ENCODE measurements at places on chromosomes 4 and X.

GRCh38 chr4:65865489-65865888, 195.2 kb upstream of the EPHA5 start:
- DNase-seq = no peak

DNA sequence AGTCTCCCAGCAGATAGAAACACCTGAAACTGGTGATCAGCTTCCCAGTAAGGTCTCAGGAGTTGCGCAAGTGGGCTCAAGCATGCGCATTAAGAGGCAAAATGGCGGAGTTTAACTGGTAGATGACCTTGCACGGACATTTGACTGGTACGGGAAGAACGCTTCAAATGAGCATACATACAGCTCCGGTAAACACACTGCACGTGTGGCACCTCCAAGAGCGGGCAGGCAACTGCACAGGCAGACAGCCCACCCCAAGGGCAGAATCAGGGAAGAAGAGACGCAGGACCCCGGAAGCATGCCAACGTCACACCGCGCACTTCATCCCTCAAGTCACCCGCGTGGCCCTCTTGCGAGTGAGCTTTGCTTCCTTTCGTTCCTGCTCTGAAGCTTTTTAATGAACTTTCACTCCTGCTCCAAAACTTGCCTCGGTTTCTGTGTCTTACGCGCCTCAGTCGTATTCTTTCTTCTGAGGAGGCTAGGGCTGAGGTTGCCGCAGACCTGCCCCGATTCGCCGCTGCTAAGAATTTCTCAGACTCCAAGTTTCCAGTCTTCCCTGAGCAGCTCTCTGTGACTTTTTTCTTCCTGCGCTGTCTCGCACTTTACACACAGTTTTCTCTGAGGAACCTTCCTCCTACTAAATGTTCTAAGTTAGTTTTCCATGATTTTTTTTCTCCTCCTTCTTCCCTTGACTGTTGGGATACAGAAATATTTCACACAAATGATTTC, 180.7 kb upstream of the ZFP42 start:
- DNase-seq = no peak

DNA sequence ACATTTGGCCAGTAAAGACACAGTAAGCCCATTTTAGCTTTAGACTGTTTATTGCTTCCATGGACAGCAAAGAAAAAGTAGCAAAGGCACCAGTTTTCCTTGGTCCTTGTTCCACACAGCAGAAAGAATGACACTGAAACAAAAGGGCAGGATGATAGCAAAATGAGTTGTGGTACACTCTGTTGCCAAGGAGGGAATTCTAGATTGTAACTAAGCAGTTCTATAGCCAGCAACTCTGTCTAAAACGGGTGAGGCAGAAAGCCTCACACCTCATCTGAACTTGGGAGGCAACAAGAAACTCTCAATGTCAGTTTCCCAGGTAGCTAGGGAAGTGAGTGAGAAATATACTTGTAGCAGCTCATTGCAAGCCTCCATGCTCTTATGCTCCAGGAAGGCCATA, 39.2 kb downstream of the BBS12 start:
- DNase-seq = no peak

DNA sequence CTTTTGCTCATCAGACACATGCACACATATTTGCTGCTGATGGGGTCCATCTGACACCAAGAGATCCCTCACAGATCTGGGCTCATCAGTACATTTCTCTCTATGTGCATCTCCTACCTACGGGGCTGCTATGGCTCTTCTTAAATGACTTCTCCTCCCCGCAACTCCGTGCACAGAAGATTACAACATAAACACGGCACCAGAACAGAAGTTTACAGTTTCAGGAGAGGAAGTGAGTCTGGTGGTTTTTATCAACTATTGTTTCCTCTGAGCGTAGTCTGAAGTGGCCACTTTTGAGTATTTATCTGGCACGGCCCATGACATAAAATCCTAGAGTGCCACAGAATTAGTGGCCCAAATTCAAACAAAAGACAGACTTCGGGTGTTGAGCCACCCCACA, 263.8 kb downstream of the PRDM5 start:
- DNase-seq = no peak

DNA sequence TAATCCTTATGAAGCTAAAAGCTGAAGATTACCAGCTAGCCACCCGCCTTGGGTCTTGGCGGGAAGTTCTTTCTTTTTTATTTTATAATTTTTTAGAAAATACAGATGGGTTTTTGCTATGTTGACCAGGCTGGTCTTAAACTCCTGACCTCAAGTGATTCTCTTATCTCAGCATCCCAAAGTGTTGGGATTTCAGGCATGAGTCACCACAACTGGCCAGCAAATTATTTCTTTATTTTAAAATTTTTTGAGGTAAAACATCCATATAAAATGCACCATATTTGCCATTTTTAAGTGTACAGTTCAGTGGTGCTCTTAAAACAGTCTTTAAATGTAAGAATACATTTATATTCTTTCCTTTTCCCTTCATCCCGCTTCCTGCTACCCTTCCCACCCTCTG, 40.6 kb upstream of the ANTXR2 start:
- DNase-seq = no peak

DNA sequence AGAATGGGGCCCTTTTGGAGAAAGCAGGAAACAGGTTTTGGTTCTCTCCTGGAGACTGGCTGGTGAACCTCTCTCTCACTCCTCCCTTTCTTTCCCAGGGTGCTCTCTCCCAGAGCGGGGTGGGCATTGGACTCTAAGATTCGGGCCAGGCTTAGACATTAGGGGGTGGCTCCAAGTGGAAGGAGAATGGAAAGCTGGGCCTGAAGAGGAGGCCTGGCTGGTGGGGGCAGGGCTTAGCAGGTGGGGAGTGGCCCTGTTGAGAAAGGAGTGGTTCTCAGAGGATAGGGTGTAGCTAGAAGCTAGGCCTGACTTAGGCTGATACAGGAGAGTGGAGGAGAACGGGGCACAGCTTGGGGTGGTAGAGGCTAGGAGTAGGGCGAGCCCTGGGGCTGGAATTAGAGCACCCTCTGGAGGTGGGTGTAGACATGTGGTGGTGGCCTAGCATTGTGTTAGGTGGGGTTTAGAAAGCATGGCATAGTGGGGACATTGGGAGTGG, 5.7 kb downstream of the PLP2 start:
- no peak for DNase-seq

DNA sequence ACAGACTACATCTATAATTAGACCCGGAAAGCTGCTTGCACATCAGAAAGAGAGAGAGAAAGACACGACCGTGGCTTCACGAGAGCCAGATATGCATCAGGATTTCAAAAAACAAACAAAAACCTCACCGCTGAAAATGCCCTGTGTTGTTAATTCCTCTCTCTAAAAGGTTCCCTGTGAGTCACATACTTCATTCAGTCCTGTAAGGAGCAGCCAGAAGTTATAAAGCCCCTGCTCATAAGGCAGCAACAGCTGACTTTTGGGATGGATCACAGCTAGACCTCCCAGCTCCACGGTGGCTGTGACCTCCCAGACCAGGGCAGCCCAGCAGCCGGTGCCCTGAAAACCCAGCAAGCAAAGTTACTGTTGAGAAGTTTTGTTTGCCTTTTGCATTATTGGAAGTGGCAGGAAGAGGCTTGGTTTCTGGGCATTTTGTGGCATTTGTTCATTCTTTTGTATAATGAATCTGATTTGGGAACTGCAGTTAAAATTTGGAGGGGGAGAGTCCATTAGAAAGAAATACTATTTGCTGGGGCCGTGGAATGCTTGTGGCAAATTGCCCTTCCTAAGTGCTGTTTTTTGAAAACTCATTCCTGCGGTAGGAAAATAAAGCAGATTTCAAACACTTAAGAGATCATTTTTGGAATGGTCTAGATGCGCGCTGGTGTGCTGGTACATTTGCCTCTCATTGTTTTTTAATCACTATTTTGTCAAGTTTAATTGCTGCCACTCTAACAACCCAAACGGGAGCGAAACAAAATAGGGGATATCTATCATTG, 520.4 kb downstream of the BCOR start:
- no peak for DNase-seq

GRCh38 chrX:118181030-118181429, 64.4 kb upstream of the KLHL13 start:
- DNase-seq = no peak

DNA sequence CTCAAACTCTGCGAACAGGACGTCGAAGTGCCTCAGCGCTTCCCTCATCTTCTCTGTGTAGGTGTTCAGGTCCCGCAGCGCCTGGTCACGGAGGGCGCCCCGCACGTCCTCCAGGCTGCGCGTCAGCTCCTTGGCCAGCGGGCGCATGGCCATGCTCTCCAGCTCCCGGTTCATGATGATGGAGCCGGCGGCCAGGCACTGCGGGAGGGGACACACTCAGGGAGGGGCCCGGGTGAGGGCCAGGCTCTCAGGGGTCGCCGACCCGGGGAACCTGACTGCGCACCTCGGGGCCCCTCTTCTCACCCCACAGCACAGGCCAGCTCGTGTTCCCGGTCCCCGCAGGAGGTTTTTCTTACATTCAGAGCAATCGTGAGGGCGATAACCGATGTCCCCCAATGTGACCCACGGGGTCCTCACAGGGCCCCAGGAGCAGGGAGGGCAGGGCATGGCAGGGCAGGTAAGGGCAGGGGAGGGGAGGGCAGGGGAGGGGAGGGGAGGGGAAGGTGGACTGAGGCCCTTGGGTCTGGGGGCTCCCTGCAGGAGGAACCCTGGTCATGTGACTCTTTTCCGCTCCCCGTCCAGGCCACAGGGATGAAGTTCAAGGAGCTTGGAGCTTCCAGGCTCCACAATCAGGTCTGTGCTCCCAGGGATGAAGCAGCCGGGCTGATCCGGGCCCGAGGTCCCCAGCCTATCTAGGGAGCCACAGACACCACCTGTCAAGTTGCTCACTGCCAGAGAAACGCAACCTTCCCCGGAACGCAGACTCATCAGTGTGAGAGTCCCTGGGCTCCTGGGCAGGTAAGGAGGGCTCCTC, 77.8 kb upstream of the MXD4 start:
- DNase-seq = no peak

DNA sequence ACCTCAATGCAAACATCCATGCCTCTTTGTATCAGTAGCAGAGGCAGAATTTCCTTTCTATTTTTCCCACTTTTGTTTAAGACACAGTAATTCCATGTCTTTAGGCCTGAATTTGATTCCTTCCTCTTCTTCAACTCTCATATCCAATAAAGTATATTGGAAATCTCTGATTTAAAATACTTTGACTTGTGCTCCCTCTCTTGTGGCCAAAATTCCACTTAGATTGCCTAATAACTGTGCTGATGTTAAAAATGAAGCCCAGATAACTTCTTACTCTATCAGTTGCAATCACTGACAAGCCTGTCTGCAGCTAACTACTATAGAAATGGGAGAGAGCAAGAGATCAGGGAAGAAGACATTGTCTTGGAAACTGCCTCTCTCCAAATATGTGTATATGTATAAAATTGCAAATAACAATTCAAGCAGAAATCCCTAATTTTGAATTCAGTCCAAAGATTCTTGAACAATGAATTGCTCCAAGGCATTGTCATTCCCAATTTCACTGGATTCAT, 163.5 kb upstream of the SPIN4 start:
- no peak for DNase-seq

DNA sequence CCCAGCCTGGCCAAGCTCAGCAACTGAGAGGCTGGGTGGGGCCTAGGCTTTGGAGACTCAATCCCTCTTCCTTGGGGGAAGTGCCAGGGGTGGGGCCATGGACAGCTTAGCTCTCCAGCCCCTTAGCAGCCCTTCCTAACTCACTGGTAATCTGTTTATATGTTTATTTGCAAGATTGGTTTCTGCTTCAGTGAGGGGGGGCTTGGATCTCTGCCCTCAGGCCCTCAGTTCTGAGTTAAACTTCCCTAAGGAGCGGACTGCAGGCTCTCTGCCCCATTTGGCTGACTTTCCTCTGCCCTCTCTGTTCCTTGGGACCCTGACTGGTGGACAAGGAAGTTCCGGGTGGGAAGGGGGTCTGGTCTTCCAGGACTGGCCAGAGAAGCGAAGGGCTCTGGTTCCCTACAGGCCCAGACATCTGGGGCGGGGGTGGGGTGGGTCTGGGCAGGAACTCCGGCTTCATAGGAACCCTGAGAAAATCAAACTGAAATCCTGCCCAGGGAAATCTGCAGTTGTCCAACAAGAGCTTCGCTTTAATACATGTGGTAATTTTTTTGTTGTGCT, 51.4 kb downstream of the NALF2 start:
- DNase-seq = no peak

- DNase-seq = no peak
Observed at GRCh38 chr4:121227341-121227792, 63.2 kb upstream of the TNIP3 start.

GRCh38 chrX:140664939-140665338, 44.6 kb upstream of the LINC00632 start:
- DNase-seq = no peak

DNA sequence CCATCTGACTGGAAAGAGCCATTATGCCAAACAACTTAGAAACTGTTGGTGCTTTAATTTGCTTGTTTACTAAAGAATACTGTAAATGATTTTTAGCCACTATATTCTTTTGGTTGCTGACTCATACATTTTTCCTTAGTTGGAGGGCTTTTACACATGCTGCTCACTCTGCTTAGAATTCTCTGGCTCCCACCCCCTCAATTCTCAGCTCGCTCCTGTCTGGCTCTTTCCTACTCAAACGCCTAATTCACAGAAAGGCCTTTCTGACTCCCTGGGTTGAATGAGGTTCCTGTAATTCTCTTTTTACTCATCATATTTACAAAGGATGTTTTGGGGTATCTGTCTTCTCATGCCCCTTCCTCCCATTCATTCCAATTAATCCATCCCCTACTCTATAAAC, 26.1 kb upstream of the PARM1 start:
- no peak for DNase-seq

DNA sequence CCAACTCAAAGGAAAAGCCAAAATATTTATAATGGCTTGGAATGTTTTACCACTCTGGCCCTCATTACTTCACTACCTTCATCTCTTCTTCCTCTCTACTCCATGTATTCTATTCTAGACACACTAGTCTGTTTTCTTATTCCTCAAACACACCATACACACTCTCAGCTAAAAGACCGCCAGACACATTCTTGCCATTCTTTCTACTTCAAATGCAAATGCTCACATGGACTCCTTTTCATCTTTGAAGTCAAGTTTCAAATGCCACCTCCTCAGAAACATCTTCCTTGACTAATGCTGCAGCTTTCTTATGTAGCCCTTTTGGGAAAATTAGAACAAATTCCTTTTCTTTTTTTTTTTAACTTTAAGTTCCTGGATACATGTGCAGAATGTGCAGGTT, 412.9 kb upstream of the FMR1 start:
- DNase-seq = no peak

DNA sequence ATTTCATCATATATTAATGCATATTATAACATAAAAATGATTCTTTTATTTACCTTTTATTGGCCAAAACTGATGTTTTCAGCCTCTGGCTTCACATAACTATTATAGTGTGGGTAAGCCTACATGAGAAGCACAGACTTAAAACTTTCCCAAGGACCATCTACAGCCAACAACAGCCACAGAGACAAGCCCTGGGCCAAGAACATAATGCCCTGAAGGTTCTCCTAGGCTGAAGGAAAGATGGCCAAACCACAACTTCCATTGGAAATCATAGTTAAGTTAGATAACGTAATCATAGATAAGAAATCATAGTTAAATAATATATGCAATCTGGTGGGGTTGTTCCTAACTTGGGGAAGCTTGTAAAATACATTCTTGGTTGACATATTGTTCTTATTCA, 280.0 kb upstream of the EMCN start:
- no peak for DNase-seq

- no peak for DNase-seq
Observed at GRCh38 chrX:13440176-13440575, 120.3 kb upstream of the ATXN3L start.

Measured in NCI-H1105 (cell line).